ENCODE measurements at places on chromosomes 5 and 9. TPM values are rescaled to one million over a fixed set of nuclear protein-coding genes. Genes with fewer than 3 reads are reported as not detected.
A peak's percentile ranks its signal among the peaks of the same experiment; 100 is the strongest.

- DNase-seq, result no peak
Observed at GRCh38 chr9:18688581-18689565, 214.9 kb downstream of the ADAMTSL1 start.

DNA sequence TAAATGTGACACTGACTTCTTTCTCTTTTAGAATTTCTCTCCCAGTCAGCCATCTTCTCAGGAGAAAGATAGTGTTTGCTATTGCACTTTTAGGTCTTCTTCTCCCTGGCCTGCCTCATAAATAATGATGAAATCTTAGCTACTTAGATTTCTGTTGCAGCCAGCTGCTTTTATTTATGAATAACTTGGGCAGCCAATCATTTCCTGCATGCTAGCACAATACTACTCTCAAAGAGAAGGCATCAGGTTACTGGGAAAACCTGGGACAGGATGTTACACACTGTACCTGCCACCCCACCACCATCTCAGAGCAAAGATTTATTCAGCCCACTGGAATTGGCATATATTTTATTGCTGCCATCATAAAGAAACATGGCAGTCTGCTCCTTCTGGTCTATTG is 266.6 kb downstream of the PRELID2 start:
- DNase-seq, result no peak

C5orf52 gene
- not detected for polyA plus RNA-seq

ENC1 gene
- 13.9 TPM for polyA plus RNA-seq

DNA sequence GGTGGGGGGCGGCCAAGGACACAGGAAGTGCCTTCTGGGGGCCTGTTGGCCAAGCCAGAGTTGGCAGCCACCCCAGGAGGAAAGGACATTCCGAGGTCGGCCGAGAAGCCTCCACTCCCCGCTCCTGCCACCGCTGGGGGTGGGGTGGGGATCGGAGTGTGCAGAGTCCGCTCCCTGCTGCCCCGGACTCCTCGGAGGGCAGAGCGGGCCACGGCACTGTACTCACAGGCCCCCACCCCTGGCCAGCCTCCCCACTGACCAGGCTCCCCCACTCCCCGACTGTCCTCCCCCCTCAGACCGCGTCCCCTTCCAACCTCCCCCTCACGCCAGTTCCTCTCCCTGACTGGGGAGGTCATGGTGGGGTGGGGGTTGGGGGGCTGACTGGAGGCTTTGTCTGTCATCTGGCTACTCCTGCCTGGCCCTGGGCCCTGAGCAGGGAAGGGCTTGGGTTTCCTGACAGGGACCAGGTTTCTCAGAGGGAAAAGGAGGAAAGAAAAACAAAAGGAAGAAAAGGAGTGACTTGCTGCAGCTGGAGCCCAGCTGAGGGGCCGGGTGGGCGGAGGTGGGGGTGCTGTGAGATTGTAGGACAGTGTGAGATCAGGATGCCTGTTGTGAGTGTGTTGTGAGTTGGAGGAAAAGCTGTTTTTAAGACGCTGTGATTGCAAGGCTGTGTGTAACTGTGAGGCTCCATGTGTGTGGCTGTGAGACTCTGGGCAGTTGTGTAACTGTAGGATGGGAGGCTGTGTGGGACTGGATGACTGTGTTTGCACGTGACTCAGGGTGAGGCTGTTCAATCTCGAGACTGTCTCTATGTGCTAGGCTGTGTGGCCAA is 29.7 kb downstream of the CNTFR start:
- peak; percentile 90 for DNase-seq

CCDC171 gene
- 2.1 TPM for polyA plus RNA-seq

- peak; percentile 50 for DNase-seq
Observed at GRCh38 chr5:125408448-125409233, 662.2 kb upstream of the ZNF608 start.

DNA sequence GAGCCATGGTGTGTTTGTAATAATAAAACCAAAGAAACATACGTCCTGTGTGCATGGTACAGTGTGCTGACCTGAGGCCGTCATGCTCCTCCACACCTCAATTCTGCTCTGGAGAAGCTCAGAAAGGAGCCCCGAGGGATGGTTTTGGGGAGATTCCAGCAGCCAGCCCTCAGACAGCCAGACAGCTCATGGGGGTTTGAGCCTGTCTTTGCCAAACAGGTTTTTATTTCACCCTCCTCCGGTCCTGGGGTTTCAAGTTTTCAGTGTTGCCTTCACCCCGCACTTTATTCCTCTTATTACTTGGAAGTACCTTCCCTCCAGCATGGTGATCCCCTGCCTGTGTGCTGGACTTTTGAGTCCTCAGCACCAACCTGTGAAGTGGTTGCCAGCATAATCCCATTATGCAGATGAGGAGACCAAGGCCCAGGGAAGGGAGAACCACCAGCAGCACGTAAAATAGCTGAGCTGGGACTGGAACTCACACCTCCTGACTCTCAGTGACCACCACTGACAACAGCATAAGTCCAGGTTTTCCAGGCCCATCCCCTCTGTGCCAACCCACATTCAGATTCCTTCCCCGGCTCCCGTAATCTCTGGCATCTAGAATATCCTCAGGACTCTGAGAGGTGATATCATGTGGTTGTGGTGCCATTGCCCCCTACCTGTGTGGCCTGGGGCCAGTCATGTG is 35.1 kb downstream of the TGFBI start:
- DNase-seq, result no peak

TNFSF8 gene
- 1.1 TPM for polyA plus RNA-seq

PTGES gene
- polyA plus RNA-seq, result 1.6 TPM

SOX30 gene
- 0.96 TPM for polyA plus RNA-seq

- no peak for DNase-seq
Observed at GRCh38 chr9:103183701-103184171, 188.6 kb downstream of the CYLC2 start.

DNA sequence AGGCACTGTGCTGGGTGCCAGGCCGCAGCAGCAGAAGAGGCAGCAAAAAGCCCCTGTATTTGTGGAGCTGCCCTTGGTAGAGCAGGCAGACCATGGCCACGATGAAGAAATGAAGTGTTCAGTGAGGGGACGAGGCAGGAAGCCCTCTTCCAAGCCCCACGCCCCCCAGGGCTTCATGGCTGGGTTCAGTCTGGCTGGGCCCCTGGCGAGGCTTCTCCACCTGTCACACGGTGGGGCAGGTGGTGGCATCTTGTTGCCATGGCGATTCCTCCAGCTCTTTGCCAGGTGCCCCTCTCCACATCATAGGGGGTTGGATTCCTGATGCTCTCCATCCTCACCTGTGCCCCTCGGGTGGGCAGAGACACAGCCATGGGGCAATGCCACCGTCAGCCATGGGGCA is 21.5 kb downstream of the ADGRD2 start:
- DNase-seq, result no peak

ANXA2R gene
- 0.67 TPM for polyA plus RNA-seq

DNA sequence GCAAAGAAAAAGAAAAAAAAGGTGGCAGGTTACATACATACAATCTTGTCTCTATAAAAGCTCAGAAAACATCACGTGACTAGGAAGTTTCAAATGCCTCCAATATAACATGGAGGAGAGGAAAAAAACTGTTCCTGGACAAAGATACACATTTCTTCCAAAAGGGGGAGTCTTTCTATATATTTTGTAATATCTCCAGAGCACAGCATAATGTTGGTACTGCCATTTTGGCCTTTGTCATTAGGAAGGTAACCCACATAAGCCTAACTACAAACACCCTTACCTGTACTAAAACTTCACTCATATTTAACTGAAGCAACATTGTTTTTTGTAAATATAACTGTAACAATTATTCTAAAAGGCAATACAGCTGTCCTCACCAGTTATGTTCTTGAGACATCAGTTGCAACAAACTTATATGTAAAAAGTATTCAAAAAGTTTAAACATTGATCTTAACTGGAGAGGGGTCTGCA is 1.2 kb upstream of the BTF3 start:
- DNase-seq, result peak; percentile 73

All from small intestine (tissue), 16 donors.